Urinary bladder (tissue), 4 donors: ENCODE measurements at places on chromosomes 6 and 20. TPM values are rescaled to one million over a fixed set of nuclear protein-coding genes. Genes with fewer than 3 reads are reported as not detected.

DNA sequence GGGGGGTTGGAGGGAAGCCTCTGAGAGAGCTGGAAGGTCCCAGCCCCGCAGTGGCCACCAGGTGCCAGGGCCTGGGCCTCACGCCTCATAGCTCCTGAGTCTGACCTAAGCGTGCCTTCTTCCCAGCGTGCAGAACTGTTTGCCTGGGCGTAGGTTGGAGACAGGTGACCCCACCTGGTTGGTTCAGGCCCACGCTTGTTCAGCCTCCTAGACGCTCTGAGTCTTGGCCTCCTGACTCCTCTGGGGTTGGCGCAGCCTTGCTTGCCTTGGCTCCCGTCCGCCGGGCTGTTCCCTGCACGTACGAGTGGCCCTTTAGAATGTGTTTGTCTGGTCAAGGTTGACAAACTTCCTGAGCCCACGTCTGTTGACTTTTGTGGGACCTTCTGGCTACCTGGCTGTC lies 70.8 kb downstream of the EYA2 start:
- no peak for DNase-seq

GRCh38 chr6:30747902-30748769 lies 3.8 kb upstream of the IER3 start:
- DNase-seq: no peak

Gene SLC44A4
- total RNA-seq: 3.3 TPM

Gene CYP24A1
- total RNA-seq: 2.6 TPM

DNA sequence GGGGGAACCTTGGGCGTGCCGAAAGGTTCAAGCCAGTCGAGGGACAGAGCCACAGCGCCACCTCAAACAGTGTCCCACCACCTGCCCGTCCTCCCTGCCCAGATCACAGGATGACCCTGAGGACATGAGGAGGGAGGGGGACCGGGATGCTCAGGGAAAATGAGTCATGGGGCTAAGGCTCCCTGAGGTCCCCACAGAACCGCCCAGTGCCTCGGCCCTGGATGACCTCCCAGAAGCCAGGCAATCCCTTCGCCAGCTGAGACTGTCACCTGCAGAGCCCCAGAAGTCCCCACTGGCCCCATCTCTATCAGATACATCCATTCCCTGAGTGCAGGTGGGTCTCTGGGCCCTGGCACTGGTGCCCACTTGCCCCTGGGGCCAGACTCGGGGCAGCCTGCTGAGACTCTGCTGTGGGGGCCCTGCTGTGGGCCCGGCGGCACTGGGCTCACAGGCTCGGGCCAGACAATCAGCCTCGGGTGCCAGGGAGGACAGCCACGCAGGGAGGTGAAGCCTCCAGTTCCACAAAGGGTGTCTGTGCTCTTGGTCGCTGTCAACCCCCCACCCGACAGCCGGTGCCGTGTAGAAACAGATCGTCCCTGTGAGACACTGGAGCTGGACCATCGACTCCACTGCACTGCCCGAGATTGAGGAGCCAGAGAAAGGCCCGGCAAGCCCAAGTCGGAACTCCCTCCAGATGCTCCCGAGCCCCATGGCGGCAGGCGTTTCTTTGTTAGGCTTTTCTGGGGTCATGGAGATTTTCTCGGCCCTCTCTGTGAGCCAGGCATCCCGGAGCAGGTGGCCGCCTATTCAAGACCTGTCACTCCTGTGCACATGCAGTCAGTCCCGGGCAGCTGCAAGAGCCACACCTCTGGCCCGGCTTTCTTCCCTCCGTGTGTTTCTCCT lies 26.1 kb downstream of the PXDC1 start:
- no peak for DNase-seq

DNA sequence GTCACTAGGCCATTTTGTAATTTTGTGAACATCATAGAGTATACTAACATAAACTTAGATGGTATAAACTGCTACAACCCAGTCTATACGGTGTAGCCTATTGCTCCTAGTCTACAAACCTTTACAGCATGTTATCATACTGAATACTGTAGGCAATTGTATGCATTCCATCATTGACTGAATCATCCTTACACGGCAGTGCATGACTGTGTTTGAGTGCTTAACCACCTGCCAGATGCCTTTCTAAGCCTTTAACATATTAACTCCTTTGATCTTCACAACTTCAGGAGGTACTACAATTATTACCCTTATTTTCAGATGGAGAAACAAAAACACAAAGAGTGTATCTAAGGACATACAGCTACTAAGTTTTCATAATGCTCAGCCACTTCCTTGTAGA lies 14.0 kb downstream of the DPPA5 start:
- DNase-seq: no peak

DNA sequence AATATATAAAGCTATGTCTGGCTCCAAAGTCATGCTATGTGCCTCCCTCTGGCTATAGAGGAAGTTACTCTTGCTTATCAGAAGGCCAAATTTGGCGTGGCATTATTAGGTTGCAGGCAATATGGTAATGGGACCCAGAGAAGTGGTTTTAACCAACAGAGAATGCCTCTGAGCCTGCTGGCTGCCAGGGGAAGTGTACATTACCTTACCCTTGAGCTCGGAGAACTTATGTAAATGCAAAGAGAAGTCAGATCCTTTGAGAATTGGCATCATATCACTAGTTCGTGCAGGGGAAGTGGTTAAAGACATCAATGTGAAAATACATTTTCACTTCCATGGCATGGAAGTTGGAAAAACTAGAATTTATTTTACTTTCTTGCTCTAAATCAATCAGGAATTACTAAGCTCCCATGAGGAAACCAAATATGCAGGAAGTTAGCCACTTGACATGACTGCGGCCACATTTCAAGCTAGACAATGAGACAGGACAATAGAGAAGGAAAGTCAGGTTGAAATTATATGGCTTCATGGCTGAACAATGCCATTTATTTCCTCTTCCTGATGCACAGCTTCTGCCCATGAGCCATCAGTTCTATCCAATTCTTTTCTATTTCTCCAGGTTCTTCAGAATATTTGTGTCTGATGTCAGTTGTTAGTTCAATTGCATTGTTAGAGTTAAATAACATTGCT lies 134.0 kb upstream of the PHACTR1 start:
- no peak for DNase-seq

DNA sequence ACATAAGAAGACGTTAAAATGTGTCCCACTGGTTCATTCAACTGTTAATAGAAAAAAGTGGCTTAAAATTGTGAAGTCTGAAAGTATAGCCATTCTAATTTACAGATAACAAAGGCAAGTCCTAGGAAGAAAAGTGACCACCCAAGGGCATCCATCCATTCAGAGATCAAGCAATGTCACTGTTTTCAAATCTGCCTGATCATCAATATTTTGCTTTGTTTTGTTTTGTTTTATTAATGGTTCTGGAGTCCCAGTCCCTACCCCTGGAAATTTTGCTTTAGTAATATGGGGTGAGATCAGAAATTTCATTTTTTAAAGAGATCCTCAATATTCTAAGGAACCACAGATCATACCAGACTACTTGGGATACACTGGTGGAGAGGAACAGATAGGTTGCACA lies 17.3 kb downstream of the KIAA0408 start:
- no peak for DNase-seq

DNA sequence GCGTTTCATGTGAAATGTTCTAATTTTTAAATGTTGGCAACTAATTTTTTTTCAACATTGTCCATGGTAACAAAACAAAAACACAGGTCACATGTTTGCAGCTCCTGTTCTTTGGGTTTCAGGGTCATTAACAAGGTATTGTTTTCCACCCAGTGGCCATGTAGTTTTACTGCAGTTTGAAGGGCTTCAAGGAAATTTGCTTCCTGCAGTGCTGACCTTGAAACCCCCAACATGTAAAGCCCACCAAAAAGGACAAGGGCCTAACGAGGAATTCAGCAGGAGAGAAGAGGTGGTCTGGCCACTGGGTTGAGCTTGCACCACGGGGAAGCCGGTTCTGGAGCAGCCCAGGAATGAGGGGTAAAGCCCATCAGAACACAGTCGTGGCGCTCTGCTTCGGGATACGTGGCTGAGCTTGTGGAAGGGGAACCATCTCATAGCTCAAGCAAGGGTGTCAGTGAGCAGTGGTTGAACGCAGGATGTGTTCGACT lies 13.9 kb upstream of the KLHL31 start:
- no peak for DNase-seq

GRCh38 chr20:55557191-55557590 lies 448.1 kb downstream of the CBLN4 start:
- DNase-seq: no peak
